Panc1 (cell line): ENCODE measurements at places on chromosomes 11 and 22. TPM values are rescaled to one million over a fixed set of nuclear protein-coding genes. Genes with fewer than 3 reads are reported as not detected.

DNA sequence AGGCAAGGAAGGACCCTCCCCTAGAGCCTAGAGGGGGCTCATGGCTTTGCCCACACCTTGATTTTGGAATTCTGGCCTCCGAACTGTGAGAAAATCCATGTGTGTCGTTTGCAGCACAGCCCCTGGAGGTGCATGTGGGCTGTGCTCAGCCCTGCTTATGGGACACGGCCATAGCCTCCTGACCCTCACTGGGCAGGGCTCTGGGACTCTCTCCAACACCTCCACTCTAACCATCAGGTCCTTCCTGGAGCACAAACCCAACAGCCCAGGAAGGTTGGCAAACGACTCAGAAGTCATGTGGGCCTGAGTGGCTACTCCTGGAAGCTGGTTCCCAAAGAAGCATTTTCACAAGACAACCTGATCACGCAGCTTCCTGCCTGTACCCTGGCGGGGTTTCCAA, 144.1 kb downstream of the CTTN start:
- no peak for DNase-seq

DNA sequence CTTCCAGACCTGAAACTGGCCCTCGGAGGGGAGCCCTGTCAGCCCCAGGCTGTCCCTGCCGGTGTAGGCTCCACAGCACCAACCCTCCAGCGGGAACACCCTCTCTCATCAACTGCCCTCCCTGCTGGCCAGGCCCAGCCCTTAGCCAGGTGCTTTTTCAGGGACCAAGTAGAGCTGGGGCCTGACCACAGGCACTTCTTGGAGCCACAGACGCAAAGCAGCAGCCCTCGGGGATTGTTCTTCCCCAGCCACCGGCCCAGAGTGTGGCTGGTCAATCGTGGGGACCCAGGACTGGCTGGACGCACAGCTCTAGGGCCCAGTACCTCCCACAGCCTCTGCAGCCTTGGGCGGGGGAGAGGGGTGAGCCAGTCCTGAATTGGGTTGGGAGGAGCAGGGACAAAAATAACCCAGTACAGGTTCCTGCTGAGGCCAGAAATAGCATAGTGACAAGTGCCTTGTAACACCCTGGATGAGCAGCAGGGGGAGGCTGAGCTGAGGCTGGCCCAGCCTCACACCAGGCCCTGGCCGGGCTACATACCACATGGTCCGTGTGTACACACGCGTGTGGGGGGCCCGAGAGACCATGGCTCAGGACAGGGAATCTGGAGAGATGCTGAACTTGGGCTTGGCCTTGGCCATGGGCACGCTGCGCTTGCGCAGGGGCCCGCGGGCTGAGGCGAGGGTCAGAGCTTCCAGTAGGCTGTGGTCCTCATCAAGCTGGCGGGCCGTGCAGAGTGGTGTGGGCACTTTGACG, 2.0 kb downstream of the KCNJ11 start:
- DNase-seq = no peak

- DNase-seq = no peak
Measured at GRCh38 chr22:40279017-40279416, 67.3 kb upstream of the ADSL start.

DNA sequence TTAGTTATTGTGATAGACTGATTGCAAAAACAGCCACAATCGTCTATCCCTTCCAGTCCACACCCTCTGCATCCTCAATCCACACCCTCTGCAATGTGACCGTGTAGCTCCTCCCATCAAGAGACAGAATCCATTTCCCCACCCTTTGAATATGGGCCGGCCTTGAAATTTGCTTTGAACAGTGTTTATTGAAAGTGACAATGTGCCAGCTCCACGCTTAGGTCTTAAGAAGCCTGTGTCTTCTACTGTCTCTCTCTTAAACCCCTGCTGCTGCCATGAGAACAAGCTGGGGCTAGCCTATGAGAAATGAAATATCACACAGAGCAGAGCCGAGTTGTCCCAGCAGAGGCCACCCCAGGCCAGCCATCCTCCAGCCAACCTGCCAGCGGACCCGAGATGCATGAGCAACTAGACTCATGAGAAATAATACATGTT, 22.3 kb upstream of the MICAL2 start:
- no peak for DNase-seq

Gene CCDC81
- total RNA-seq = 0.49 TPM

Gene OR51I1
- total RNA-seq = not detected

Gene WT1
- total RNA-seq = 15.9 TPM
